ENCODE measurements at places on chromosomes 1 and 21.
A peak's percentile ranks its signal among the peaks of the same experiment; 100 is the strongest.

- no peak for DNase-seq
Observed at GRCh38 chr1:199007423-199007822, 368.6 kb downstream of the PTPRC start.

GRCh38 chr1:6438047-6438525 is 13.5 kb downstream of the ESPN start:
- DNase-seq, result peak; percentile 53

DNA sequence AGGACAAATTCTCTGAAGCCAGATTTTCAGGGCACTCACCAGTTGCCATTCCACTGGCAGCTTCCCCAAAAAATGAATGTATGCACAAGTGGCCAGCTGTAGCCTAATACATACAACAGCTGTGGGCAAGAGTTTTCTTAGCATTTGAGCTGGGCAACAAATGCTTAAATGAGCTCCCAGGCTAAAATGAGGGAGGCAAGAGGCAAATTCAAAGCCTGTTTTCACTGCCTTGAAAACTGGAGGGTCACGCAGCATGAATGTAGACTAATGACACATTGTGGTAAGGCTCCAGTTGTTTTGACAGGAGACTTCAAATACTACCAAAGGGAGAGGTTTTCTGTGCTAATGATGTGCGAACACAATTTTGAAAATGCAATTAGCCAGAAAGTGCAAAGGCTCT is 88.2 kb downstream of the TIAM1 start:
- DNase-seq, result peak; percentile 59

DNA sequence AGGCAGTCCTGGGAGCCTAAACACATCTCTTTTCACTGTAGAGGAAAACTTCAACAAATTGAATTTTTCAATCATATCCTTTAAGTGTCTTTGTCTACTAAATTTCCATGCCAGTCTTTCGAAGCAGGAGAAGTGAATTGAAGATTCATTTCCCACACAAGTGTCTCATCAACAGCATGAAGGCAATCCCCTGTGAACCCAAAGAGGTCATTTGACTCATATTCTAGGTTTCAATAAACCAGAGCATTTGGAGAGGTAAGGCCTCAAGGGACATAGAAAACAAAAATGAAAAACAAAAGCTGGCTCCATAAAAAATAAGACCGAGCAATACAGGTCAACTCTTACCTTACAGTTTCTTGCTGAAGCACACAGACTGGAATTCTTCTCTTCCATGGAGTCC is 94.1 kb upstream of the ATP1B1 start:
- DNase-seq, result no peak

DNA sequence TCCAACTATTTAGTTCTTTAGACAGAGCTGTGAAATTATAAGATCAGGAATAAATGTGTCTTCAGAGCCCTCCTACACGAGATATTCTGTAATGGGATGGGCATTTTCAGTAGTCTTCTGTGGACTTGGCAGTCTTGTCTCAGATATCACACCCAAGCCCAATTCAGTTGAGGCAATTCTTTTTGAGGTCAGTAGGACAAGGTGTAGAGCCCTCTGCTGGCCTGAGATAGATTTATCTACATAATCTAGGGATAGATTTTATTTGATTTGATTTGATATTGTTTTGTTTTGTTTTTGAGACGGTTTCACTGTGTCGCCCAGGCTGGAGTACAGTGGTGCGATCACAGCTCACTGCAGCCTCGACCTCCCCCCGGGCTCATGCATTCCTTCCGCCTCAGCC is 77.5 kb downstream of the FMN2 start:
- no peak for DNase-seq

DNA sequence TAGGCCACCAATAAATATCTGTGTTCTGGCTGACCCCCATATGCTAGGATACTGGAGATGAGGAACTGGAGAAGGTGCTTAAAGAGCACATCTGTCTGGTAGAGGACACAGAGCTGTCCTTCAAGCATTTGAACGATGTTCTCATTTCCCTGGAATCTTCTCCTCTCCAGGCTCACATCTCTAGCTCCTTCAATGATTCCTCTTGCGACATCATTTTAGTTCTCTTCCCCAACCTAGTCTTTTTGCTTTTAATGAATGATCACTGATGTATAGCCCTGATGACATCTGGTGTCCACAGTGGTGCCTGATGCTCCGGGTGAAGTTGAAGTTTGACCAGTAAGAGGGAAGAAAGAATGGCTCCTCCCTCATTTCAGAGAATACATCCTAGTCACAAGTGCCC is 80.8 kb upstream of the UBE2U start:
- DNase-seq, result no peak

Measured in muscle of back (tissue), 13 donors.